Astrocyte (in vitro differentiated cells and primary cell): ENCODE measurements at places on chromosomes 7 and 10.

DNA sequence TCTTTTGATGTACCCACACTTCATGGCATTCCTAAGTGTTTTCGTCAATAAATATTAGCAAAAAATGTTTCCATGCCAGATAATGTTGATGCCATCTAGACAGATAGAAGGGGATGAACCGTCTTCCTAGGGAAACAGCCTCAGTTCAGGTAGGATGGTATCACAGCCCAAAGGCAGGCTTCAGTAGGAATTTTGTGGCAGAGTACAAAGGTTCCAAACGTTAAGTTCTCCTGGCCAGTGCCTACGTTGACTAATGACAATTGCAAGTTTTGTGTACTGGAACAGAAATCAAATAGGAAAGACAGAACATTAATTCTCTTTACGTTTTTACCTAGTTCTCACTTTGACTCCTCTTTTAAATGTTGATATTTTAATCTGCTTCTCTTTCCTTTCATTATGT, 75.0 kb downstream of the ZMYND11 start:
- no peak for DNase-seq

- DNase-seq = peak; percentile 16
Measured at GRCh38 chr7:138752518-138753149, 45.2 kb upstream of the TMEM213 start.

- peak; percentile 63 for DNase-seq
Measured at GRCh38 chr7:151565541-151565940, 45.8 kb upstream of the RHEB start.

DNA sequence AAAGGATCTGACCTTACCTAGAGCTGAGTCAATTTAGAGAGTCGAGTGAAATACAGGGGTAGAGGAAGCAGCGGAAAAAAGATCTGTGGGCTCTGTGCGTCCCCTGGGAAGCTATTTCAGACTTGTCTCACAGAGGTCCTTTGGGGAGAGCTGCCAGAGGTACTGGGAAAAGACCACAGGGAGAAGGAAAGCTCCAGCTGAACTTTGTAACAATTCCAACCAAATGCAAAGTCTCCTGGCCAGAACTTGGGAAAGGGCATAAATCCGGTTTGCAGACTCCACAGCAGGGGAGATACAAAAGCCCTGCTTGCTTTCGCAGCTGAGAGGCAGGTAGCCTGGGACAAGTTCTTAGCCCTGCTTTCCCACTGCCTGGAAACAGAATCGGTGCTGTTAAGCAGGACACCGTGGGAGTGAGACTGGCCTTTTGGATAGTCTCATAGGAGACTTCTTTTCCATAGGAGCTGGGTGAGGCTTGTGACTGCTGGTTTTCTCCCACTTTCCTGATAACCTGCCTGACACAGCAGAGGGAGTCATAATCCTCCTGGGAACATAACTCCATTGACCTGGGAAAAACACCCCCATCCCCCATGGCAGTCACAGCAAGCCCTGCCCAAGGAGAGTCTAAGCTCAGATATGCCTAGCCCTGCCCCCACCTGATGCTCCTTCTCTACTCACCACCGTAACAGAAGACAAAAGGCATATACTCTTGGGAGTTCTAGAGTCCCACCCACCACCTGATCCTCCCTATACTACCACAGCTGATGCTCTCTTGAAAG, 926.2 kb downstream of the KCNMA1 start:
- no peak for DNase-seq

DNA sequence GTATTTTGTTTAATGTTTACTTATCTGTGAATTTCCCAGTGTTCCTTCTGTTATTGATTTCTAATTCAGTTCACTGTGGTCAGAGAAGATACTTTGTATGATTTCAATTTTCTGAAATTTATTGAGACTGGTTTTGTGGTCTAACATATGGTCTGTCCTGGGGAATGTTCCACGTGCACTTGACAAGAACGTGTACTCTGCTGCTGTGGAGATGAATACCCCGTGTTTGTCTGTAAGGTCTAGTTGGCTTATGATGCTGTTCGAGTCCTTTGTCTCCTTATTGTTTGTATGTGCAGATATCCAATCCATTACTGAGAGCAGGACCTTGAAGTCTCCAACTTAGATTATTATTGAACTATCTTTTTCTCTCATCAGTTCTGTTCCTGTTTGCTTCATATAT, 371.5 kb upstream of the MYO3A start:
- DNase-seq = no peak

- peak; percentile 32 for DNase-seq
Measured at GRCh38 chr10:51700228-51700817, 928 bp upstream of the CSTF2T start.

DNA sequence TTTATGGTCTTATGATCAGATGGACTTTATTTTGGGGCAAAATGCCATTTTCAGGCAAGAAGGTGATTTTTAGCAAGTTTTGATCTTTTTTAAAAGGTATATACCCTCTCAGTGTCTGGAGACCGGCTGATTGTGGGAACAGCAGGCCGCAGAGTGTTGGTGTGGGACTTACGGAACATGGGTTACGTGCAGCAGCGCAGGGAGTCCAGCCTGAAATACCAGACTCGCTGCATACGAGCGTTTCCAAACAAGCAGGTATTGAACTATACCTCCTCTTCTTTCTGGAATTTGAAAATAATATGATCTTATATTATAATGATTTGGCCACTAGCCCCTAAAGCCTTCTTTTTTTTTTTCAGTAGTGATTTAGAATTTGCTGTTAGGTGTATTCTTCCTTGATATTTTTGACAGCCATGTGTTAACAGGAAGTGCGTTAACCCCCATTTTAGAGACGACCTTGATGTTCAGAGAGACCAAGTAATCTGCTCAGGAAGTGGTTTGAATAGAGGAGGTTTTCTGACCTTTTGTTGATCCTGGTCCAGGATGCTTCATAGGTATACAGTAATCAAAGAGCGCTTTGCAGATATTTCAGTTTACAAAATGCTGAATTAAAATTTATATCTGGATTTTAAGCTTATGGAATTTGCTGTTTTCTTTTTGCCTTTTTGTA, 6.2 kb downstream of the BUB3 start:
- DNase-seq = no peak

- no peak for DNase-seq
Measured at GRCh38 chr10:1368842-1369171, 312.6 kb downstream of the WDR37 start.

GRCh38 chr10:8103543-8103942, 49.1 kb downstream of the GATA3 start:
- DNase-seq = no peak

DNA sequence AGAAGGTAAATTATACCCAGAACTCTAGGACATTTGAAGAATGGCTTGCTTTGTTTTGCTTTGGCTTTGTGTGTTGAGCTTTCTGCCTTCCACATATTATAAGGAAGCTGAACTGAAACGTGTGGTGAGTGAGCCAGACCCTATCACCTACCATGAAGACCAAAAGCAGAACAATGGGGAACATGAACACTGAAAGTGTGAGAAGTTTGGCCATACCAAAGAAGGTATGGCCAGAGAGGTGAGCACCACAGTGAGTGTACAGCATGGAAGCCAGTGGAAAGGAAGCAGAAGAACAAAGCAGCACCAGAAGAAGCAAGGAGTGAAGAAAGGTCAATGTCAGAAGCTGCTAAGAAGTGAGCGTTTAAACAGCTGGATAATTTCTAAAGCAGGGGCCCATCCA, 59.7 kb upstream of the CCDC71L start:
- DNase-seq = no peak

DNA sequence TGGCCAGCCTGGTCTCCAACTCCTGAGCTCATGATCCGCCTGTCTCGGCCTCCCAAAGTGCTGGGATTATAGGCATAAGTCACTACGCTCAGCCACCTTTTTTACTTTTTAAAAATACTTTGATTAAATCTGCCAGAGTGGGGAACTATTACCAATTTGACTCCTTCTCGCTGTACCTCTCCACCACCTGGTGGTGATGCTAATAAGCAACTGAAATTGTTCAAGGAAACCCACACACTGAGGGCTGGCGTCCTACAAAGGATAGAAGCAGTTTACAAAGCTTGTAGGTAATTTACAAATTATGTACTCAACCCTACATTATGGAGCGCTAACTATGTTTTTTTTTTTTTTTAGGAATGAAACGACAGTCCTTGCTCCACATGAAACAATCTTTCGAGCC, 111.1 kb downstream of the CPED1 start:
- DNase-seq = no peak

- no peak for DNase-seq
Measured at GRCh38 chr7:137834552-137834951, 12.2 kb downstream of the DGKI start.

GRCh38 chr10:42782446-42783180, at the start of gene BMS1:
Gene BMS1 (plus strand): TSS chr10:42782795. CDS start chr10:42784395, 1,600 bp downstream.
- peak; percentile 92 for DNase-seq

DNA sequence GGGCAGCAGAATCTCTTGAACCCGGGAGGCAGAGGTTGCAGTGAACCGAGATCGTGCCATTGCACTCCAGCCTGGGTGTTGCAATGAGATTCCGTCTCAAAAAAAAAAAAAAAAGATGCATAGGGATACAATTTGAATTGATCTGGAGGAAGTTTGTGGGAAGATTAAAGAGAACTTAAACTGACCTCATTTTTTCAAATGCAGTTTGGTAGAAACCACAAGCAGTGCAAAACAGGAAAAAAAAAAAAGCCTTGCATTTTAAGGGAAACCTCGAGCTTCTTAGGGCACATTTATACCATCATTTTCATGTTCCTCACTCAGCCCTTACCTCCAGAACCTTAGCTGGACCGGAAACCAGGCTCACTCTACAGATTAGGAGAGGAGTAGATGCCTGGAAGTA, 2.8 kb downstream of the KCTD7 start:
- peak; percentile 39 for DNase-seq

GRCh38 chr7:140896996-140897395, 27.7 kb downstream of the BRAF start:
- no peak for DNase-seq

GRCh38 chr7:27107391-27108381, 5.2 kb upstream of the HOXA2 start:
- DNase-seq = peak; percentile 71

GRCh38 chr10:3264161-3264761, 91.7 kb upstream of the PITRM1 start:
- no peak for DNase-seq

GRCh38 chr7:105354383-105354782, 34.3 kb downstream of the SRPK2 start:
- no peak for DNase-seq
